Brain pericyte (primary cell): ENCODE measurements at places on chromosomes 16 and 17.

- DNase-seq, result no peak
Measured at GRCh38 chr16:77881355-77882030, 93.1 kb downstream of the VAT1L start.

- DNase-seq, result no peak
Measured at GRCh38 chr17:55649957-55650597, 72.6 kb downstream of the TMEM100 start.

GRCh38 chr17:7652388-7653356 is 1.9 kb downstream of the ATP1B2 start:
- DNase-seq, result no peak

GRCh38 chr17:46037722-46038255 is 38.7 kb downstream of the STH start:
- no peak for DNase-seq

DNA sequence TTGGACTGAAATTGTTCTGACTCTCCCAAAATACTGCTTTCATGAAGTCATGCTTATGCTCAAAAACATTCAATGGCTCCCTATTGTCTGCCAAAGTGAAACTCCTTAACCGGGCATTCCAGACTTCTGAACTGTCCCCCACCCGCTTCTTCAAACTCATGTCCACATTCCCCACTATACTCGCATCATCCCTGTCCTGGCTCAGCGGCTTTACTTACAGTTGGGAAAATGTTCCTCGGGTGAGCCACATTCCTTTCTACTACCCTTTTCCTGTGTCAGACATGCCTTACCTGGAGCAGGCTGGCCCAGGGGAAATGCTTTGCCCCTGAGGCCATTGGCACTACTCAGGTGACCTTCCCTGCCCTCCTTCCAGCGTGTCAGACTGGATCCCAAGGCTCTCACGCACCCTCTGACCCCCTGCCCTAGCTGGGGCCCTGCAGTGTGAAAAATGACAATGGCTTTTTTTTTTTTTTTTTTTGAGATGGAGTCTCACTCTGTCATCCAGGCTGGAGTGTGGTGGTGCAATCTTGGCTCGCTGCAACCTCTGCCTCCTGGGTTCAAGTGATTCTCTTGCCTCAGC is 5.3 kb downstream of the CYGB start:
- no peak for DNase-seq

DNA sequence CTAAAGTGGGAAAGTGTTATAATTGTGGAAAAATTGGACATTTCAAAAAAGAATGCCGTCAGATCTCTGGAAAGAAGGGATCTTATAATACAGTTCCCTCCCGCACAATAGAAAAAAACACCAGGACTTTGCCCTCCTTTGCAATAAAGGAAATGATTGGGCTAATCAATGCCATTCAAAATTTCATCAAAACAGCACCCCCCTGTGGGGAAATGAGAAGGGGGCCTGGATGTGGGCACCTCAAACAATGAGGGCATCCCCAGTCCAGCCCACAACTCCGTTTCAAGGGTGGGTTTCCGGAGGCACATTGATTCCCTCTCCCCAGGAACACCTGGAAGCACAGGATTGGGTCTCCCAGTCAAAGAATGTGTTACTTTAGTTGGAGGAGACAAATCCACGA is 26.1 kb downstream of the CD300LG start:
- no peak for DNase-seq

DNA sequence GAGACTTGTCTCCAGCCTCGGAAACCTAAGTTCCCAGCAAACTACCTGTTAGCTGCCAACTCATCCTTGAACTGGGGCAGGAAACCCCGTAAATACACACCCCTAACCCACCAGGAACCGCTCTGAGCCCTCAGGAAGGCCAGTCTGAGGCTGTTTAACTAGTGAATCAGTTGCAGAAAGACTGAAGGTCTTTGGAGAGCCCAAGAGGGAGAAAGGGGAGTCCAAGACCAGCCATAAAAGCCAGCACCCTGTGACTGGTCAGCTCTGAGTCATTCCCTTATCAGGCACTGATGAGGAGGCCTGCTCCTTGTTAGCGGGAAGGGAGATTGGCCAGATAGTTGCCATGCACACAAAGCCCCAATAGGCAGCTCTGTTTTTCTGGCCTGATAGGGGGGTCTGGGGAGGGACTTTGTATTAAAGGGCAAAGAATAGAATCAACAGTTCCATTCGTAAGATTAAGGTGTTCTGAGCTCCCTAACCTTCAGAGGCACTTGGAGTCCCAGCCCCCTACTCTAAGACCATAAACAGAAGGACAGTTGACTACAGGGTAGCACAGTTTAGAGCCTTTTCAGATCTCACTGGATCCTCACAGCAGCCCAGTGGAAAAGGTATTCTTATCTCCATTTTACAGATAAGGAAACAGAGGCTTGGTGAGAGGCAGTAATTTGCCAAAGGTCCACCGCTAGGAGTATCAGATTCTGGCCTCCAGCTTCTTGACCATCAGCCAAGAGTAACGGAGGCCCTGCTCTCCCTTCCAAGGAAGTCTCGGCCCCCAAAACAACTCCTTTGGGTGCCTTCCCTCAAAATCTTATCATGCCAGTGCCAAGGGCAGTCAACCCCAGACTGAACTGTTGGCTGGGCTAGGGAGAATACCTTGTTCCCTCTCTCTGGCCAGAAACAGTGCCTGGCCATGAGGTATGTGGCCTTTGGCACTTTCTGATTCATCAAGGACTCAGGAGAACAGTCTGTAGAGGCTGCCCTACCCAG is 2.2 kb upstream of the KRT19 start:
- DNase-seq, result no peak

- DNase-seq, result no peak
Measured at GRCh38 chr16:81374550-81374949, 59.8 kb downstream of the GAN start.

DNA sequence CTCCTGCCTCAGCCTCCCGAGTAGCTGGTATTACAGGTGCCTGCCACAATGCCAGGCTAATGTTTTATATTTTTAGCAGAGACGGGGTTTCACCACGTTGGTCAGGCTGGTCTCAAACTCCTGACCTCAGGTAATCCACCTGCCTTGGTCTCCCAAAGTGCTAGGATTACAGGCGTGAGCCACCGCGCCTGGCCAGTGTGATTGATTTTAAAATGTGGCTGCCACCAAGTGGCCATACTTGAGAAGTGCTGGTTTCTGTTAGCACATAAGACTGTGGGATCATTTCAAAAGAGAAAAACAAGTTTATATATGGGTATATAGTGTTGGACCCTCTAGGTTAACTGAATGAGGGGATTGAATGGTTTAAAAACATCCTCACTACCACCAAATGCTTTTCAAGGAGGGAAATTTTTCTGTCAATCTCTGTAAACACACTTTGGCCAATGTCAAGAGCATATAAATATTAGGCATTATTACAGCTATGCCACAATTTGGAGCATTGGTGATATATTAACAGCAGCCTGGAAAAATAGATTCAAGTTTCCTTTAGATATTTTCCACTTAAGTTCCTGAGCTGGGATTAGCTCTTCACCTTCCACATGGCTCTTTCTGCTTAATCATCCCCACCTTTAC is 13.5 kb upstream of the DHRS13 start:
- no peak for DNase-seq

DNA sequence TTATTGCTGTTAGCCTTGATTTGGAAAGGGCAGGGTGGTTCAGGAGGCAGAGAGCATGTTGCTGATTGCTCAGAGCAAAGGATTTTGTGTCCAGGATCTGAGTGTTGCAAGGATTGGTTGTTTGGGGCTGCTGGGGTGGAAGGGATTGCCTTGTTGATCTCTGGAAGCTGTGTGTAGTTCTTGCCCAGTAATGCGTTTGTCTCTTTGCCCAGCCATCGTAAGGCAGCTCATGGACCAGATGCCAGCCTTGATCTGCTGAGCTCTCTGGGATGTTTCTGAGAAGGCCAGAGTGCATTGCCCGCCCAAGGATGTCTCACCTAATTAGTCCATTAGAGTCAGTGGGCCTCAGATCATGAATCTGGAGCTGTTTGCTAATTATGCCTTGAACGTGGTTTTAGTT is 33.6 kb downstream of the NKD1 start:
- no peak for DNase-seq

- DNase-seq, result no peak
Measured at GRCh38 chr16:23505671-23506605, 4.4 kb downstream of the GGA2 start.

DNA sequence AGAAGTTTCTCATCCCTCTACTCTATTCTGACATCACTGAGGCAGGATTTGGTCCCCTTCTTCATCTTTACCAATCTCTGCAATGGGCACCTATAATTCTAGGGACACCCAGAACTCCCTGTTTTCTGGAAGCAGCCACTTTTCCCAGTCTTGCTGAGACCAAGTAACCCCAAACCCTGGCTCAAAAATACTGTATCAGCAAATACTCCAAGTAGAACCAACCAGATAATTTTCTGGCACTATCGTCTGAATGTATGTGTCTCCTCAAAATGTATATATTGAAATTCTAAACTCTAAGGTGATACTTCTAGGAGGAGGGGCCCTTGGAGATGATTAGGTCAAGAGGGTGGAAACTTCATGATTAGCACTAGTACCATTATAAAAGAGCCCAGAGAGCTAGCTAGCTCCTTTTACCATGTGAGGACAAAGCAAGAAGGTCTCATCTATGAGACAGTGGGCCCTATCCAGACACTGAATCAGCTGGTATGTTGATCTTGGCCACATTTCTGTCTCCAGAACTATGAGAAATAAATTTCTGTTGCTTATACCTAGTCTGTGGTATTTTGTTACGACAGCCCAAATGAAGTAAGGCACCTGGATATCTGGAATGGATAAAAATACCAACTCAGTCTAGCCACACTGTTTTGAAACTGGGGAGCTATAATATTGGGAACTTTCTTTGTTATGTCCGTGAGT is 464.4 kb downstream of the CDH11 start:
- DNase-seq, result no peak

GRCh38 chr17:28466521-28467048 is 6.9 kb upstream of the SLC13A2 start:
- no peak for DNase-seq

GRCh38 chr16:89423681-89424260 is 66.6 kb downstream of the ANKRD11 start:
- no peak for DNase-seq

DNA sequence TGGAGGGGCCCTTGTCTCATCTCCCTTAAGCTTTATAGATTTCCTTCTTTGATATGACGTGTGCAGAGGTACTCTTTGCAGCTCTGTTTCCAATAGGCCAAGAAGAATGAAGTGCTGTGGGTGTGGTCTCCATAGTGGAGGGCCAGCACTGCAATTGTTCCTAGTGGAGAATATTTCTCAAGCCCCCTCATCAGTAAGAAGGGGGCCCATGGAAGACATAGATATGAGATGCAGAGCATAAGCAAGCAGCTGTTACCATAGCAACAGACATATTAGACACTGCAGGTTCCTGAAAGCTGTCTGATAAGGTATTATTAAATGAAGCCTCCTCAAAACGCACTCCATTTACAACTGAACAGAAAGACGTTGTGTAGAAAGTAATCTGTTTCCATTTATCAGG is 240.7 kb downstream of the ZFHX3 start:
- DNase-seq, result no peak

- no peak for DNase-seq
Measured at GRCh38 chr17:44081681-44082080, 11.1 kb downstream of the G6PC3 start.
